ENCODE measurements at places on chromosomes 6 and 20.

DNA sequence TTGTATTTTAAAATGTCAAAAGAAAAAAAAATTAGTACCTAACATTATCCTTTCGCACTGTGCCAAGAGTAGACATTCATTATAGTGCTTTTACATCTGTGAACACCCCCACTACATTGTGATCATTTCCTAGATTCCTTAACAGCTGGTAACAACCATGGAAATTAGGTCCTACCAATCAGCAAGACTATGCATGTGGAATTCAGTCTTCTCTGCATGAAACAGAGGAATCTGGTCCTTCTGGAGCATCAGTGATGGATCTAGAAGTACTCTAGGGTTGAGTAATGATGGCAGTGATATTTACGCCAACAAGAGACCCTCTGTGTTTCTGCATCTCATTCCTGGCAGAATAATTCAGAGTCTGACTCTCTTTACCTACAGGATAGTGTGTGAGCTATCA lies 9.4 kb downstream of the OR12D1 start:
- no peak for DNase-seq

DNA sequence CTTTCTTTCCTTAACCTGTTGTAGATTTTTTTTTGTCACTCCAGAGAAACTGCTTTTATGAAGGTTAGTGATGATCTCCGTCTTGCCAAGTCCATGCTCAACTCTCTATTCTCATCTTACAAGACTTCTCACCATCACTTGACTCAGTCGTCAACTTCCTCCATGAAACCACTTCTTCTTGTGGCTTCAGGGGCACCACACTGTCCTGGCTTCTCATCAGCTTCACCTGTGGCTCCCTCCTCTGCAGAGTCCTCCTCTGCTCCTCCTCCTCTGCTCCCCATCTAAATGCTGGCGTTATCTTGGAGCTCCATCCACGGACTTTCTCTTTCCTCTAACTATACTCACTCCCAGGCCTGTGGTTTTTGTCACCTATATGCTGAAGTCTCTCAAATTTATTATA lies 187.5 kb downstream of the BACH2 start:
- no peak for DNase-seq

DNA sequence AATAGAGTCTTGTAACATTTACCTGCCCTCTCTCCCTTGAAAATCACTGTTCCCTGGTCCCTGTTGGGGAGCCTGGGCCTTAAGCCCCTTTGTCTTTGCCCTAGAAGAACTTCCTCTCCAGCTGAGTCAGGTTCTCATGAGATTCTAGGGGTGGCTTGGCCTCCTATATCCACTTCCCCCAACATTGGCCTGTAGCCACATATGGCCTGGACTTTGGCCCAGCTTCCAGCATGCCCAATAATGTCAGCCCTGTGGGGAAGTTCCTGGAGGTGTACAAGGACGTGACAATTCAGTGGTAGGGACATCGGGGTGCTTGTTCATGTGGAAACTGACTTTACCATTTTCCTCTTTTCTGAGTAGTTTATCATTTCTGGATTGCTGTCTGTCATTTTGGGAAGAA lies 17.2 kb upstream of the MAS1L start:
- DNase-seq, result no peak

- no peak for DNase-seq
Measured at GRCh38 chr6:86682297-86682696, 255.0 kb upstream of the HTR1E start.

DNA sequence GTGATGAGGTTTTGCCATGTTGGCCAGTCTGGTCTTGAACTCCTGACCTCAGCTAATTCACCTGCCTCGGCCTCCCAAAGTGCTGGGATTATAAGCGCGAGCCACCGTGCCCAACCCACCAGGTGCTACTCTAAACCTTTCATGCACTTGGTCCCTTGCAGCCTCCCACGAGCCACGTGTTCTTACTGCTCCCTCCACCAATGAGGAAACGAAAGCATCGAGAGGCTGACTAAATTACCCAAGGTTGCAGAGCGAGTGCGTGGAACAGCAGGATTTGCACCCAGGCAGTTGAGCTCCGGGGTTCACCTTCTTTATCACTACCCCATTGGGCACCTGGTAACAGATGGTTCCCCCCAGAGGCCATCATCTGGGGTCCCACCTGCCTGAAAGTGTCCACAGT lies 208.3 kb downstream of the LY86 start:
- no peak for DNase-seq

DNA sequence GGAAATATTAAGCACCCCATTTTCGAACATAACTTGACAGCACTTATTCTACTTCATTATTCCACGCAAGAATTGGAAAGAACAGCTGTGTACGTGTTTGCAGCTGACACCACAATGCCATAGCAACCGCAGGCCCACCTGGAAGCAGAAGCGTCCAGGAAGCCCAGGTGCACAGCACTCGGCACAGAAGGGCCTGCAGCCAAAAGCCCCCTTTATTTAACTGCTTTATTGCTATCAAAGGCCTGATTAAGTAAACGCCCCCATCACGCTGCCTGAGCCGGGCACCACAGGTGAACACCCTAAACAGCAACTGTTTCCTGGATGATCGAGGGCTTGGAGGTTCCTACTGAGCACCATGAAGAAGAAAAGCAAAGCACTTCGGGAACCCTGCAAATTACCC lies 6.3 kb downstream of the TAF4 start:
- no peak for DNase-seq

DNA sequence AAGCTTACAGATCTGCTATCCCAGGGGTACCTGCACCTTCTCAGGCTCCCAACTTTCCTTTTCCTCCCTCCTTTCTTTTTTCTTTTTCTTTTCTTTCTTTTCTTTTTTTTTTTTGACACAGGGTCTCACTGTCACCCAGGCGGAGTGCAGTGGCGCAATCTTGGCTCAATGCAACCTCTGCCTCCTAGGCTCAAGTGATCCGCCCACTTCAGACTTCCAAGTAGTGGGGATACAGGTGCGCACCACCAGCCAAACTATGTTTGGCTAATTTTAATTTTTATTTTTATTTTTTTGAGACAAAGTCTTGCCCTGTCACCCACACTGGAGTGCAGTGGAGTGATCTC lies 36.0 kb downstream of the PIM1 start:
- DNase-seq, result no peak

GRCh38 chr20:47258745-47259695 lies 97.5 kb downstream of the ZMYND8 start:
- no peak for DNase-seq

GRCh38 chr6:31452859-31453258 lies 45.1 kb upstream of the MICB start:
- DNase-seq, result no peak

- no peak for DNase-seq
Measured at GRCh38 chr20:47189060-47189459, 167.4 kb downstream of the ZMYND8 start.

DNA sequence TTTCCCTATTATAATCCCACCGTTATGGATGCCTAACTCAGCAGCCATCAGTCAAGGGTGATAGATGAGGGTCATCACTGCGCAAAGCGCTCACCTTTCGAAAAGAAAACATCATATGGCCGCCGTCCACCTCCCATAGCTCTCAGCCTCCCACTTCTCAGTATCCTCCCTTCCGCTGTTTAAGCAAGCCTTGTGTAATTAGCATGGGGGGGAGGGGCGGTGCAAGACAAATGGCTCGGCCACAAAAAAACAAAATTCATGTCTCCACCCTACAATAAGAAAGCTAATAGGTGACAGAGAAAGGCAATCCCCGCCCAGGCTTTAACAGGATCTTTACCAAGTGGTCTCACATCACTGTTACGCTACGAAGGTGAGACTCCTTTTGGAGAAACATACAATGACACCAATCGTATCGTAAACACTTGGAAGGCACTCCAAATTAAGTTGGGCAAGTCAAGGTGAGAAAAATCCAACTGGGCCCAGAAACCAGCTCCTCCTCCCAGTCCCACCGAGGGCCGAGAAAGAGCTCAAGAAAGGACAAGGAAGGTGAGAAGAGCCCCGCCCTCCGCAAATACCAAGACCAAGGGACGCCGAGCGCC lies 645 bp downstream of the DDX39B start:
- DNase-seq, result peak; percentile 41

DNA sequence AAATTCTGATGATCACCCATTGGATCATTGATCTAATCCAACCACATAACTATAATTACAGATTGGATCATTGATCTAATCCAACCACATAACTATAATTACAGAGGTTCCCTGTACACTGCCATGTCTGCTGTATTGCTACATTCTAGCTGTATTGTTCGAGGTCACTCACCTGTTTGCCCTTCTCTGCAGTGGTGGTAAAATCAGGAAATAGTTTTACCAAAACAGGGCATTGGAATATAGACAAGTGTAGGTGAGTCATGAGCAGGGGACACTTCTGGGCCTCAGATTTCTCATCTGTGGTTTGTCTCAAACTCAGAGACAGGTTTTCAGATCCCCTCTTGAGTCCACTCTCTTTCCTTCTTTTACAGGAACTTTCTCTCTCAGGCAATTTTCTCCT lies 9.0 kb upstream of the AFDN start:
- DNase-seq, result no peak

- DNase-seq, result no peak
Measured at GRCh38 chr6:99178168-99178567, 171.3 kb downstream of the FAXC start.

- no peak for DNase-seq
Measured at GRCh38 chr6:127690092-127690491, 113.1 kb downstream of the C6orf58 start.

DNA sequence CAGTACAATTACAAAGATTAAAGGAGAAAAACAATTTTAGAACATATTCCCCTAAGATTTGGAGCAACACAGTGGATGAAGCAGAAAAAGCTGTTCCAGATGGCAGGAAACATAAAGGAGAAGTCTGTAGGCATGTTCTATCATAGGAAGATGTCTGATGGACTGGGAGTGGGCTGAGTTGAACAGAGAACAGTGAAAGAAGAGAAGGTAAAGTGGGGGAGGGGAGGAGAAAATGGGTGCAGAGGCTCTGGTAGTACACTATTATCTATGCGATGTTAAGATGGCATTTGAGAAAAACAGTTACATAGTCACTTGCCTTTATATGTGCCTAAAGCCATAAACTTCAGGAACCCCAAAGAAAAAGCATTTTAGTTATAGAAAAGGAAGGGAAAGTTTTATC lies 4.2 kb upstream of the PHIP start:
- DNase-seq, result no peak

- DNase-seq, result no peak
Measured at GRCh38 chr20:24598346-24598745, 128.9 kb downstream of the SYNDIG1 start.

GRCh38 chr20:17518339-17519052 lies 12.7 kb downstream of the BFSP1 start:
- no peak for DNase-seq

- no peak for DNase-seq
Measured at GRCh38 chr6:133956416-133957049, 3.5 kb downstream of the TBPL1 start.

DNA sequence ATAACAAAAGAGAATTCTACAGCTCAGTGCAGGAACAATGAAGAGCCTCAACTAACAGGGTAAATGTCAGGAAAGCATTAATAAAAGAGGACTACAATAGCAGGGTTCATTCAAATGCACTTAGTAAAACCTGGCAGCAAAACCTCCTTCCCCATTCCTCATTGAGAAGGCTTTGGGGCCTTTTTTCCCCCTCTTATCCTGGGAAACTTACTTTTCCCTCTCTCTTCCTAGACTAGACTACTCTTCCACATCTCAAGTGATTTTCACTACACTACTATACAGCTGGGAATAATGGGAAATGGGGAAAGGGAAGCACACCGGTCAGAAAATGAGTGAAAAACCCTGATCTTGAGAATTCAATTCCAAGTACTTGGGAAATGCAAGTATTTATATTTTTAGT lies 10.1 kb downstream of the ROMO1 start:
- no peak for DNase-seq

Measured in stimulated activated CD8-positive, alpha-beta memory T cell treated with anti-CD3 and anti-CD28 coated beads, Interleukin-12 subunit alpha, Interleukin-12 subunit beta, amount 100 ng/mL, for 1 hour (primary cell).